Stimulated activated CD8-positive, alpha-beta memory T cell treated with anti-CD3 and anti-CD28 coated beads, Interleukin-4, amount 100 ng/mL, for 48 hours (primary cell): ENCODE measurements at places on chromosomes 2 and 18.

GRCh38 chr2:197993363-197993762, 189.0 kb downstream of the PLCL1 start:
- DNase-seq, result no peak

DNA sequence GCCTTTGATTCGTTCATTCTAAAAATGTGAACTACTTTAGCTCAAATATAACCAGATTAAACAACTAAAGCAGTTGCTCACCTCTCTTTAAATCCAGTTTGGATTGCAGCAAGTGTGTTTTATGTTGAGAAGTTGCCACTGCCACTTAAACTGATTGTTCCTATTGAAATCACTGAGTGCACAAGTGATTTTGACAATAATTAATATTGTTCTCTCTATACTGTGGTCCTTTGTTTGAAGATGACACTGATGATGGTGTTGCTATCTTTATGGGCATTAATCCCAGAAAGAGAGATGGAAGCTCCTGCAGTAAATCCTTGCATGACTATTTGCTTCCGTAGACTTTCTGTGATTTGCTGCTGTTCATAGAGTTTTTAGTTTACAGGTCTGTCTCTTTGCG, 251.4 kb upstream of the ZEB2 start:
- DNase-seq, result no peak

GRCh38 chr18:69365658-69366057, 35.0 kb upstream of the DOK6 start:
- DNase-seq, result no peak

- DNase-seq, result no peak
Observed at GRCh38 chr2:219218217-219218731, 484 bp downstream of the ABCB6 start.

- no peak for DNase-seq
Observed at GRCh38 chr18:50982086-50982801, 14.4 kb downstream of the ELAC1 start.

- no peak for DNase-seq
Observed at GRCh38 chr2:163834221-163834620, 98.4 kb upstream of the FIGN start.

DNA sequence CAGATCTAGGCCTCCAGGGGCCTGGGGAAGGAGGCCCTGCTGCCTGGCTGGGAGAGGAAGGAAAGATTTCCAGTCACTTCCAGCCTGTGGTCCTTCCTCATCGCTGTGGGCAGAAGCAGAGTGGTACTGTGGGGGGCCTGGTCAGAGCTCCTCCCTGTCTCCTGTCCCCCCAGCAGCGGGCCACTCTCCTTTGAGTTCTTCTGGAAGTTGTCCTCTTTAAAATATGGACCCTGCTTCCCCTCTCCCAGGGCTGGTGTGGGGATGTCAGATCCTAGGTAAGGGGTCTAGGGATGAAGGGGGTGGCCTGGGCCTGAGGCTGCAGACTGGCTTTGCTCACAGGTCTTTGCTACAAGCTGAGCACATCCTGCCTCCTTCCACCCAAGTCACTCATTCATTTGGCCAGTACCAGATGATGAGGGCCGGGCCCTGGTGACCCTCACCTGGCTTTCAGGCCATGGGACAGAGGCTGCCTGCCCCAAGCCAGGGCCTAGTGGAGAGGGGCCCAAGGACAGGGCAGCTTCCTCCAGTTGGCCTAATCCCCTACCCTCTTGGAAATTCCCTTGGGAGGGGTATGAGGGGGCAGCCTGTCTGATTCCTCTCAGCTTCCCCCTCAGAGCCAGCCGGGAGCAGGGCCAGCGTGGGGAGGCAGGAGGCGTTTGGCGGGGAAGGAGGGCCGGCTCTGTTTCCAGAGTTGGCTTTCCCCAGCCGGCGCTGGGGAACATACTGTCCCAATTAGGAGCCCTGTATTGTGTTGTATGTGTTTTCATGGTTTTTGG, 231.9 kb downstream of the DYSF start:
- no peak for DNase-seq

DNA sequence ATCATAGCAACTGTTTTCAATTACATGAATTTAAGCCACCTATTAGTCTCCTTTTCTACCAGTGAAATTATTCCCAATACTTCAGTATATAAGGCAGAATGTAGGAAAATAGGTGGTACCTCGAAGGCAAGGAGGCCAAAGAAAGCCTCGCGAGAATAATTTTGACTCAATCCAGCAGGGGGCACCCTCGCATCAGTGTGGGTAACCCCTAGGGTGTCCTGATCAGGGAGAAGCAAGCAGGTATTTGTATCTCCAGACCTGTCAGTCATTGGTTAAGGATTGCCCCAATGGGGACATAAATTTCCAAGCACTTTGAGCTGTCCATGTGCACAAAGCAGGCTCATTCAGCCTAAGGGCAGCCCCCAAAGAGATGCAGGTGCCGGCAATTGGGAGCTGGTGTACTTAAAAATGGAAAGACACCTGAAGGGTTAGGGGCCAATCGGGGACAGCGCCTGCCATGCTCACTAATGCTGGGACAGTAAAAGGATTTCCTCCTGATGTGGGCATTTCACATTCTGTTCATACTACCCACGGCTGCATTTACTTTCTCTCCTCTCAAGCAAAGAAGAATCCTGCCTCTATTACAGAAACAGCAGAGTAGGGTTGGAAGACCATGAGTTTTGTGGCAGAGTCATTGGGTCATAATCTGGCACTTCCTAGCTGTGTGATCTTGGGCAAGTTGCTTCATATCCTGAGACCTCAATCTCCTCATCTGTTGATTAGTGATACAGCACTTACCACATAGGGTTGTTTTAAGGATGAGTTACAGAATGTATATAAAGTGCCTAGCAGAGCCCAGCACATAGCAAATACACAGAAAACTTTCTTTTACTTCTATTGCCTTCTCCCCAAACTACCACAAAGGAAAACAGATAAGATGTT, 136.1 kb downstream of the ICOS start:
- peak; percentile 88 for DNase-seq

DNA sequence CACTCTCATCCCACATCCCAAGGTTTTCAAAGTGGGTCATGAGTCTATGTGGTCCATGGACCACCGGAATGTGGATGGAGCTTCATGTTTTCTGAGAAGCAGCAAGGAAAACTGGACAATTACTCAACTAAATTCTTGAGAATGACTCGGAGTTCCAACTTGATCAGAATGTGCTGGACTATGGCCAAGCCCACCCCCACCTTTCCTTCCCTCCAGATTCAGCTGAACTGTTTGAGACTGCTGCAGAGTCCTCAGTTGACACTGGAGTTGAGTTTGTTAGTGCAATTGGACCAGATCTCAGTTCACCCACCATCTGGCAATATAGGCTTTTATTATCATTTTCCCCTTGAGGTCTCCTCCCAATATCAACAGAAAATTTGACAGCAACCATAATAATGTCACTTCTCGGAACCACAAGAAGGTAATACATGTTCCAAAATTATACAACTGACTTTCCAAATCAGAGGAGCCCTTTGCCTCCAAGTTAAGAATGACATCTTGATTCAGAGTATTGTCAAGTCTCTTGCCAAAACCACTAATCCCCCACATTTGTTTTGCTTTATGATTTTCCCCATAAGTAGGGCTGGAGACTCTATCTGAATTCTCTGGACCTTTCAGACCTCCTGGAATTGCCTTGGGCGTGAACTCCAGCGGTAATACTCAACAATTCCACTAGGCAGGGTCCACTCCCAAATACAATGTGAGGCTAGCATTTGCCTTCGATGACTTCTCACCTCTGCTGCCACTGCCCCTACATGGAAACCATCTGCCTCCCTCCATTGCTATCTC, 8.8 kb downstream of the COL4A4 start:
- no peak for DNase-seq

DNA sequence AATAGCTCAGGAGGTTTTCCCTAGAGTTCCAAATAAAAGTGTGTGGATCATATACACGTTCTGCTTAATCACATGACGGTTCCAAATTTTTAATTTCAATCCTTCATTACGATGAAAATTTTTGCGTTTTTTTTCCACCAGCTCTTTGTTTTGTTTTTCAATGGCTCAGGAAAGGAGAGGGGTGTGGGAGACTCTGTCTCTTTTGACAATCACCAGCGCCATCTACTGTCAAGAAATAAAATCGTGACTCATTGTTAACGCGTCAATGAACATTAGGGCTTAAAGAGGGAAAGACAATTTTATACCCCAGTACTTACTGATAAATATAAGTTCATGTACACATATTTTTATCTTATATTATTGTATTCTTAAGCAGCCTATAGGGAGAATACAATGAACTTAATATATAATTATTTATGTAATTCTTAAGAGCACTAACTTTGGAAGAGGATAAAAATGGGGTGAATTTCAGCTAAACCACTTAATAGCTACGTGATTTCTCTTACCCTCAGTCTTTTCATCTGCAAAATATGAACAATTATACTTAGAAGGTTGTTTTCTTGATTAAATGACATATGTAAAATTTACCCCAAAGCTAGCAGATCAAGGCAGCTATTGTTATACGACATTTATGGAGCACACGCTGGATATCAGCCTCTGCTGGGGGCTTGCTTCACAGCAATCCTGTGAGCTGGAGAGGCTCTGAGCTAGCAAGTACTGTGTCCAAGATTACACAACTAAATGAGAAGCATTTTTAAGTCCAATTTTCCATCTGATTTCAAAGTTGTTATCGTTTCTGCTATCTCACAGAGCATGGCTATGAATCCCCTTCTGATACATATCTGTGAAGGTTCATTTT, 47.4 kb upstream of the RMDN2 start:
- no peak for DNase-seq

GRCh38 chr18:76203552-76203951, 291.5 kb downstream of the ZNF516 start:
- DNase-seq, result no peak

DNA sequence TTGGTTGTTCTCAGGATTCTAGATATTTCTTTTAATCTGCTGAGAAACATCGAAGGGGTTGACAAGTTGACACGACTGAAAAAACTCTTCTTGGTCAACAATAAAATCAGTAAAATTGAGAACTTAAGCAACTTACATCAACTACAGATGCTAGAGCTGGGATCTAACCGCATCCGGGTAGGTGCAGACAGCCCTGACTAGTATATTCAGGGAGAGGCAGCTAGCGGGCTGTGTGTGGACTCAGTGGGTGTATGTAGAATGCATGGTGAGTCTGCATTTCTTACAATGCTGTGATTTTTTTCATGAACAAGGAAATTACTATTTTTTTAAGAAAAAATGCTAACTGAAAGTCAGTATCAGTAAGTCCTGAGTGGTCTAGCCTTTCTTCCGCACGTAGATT, 10.1 kb downstream of the PPP1R7 start:
- no peak for DNase-seq

DNA sequence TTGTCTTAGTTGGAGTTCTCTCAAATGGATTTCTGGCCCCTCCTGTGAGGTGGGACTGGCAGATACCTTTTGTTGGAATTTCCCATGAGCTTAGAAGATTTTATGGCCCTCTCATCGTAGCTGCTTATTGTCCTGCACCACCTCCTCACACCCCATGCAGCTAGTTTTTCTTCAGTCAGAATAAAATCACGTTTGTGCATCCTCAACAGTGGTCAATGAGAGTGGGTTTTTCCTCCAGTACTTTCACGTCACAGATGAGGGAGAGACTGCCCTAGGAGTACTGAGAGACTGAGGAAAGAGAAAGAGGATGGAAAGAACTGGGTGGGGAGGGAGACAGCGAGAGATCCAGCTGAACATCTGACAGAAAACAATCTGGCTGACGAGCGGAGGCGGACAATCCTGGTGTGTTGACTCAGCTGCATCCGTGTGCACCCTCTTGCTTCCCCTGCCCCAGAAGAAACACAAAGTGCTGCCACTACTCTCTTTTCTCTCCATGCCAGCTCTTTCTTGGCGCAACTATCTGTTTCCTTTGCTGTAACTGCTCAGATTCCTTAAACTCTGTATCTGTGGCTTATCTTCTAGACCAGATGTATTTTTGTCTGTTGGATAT, 7.4 kb downstream of the RAPGEF4 start:
- DNase-seq, result no peak

- no peak for DNase-seq
Observed at GRCh38 chr18:51361130-51361860, 163.8 kb upstream of the MEX3C start.

DNA sequence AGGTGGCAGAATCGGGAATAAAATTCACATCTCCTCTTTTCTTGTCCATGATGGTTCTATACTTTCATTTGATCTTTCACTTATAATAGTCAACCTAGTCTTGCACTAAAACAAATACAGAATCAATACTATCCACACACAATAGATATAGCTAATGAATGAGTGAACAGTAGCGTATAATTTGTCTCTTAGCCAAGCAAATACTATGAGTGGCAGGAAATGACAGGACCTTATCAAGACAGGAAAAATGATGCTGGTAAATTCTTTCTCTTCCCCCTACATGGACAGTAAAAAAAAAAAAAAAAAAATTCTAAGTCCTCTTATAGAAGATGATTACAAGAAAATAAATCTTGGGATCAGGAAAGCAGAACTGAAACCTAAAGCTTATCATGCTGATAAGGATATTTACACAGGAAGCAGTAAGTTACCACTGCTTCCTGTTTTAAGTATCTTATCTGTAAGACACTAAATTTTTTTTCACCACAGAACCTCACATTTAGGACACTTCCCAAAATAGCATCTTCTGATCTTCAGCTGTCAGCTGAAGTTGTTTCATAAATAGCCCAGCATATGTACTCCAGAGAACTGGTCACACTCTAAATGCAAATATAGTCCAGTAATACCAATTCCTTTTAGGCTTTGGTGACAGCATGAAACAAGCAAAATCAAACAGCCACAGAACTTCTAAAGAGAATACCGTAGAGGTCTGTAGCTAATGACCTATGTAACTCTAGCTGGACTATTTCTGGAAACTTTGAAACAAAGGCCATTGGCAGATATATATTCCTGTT, 27.0 kb downstream of the IRS1 start:
- no peak for DNase-seq

DNA sequence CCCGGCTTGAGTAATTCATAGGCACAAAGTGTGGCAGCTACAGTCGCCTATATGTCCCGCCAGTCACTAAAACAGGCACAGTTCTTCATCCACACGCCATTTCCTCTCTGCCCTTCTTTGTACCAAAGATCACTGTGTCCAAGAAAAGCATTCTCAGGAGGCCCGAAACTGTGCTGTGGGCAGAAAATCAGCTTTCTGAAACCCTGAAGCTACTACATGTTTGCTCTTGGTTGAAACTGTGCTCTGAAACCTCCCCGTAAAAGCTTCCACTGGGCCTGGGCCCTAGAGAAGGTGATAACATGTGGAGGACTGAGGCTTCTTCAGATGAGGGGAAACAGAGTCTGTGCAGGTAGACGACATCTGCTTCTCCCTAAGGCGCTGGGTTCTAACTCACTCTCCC, 75.6 kb upstream of the ID2 start:
- DNase-seq, result no peak

DNA sequence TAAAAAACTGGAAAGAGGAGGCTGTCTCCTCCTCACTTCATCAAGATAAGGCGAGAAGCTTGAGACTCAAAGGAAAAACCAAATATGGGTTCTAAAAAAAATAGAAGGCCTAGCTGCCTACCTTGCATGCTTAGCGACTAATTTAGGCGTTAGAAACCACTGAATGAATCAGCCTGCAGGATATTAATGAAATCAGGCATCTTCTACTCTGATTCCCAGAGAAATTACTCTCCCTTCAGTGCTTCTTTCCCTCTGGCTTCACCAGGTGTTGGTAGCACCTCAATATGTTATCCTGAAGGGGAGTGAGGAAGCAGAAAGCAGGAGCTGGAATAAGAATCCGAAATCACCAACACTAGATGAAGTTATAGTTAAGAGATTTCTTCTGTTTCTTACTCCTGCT, 749.8 kb upstream of the NRXN1 start:
- DNase-seq, result no peak
